Psoas muscle (tissue), 8 donors: ENCODE measurements at places on chromosomes 13 and 19. TPM values are rescaled to one million over a fixed set of nuclear protein-coding genes. Genes with fewer than 3 reads are reported as not detected.

DNA sequence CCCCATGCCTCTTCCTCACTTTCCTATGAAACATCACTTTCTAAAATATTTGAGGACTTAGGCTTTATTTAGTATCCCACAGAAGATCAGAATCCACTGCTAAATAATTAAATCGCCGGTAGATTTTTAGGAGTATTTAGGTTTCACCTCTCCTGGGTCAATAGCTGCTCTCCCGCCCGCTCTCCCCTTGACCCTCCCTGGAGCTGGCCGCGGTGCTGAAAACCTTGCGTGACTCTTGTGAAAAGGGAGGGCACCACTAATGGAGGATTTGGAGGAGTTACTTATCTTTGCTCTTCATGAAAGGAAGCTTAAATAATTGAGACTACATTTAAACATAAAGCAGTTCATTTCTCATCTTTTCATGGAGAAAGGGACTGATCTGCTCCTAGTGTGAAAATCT lies 14.1 kb downstream of the POU4F1 start:
- no peaks in the 10 kb centered on the region for H3K4me1 ChIP-seq
- H3K27ac ChIP-seq = no peak overlapping the region

GRCh38 chr13:67235265-67235664 lies 5.1 kb upstream of the PCDH9 start:
- no peak for DNase-seq
- no peaks in the 10 kb centered on the region for H3K27me3 ChIP-seq
- peaks cover 4% of the 10 kb centered on the region for H3K4me1 ChIP-seq
- no peaks in the 10 kb centered on the region for H3K36me3 ChIP-seq
- H3K4me3 ChIP-seq = peak overlapping the region; percentile 84

DNA sequence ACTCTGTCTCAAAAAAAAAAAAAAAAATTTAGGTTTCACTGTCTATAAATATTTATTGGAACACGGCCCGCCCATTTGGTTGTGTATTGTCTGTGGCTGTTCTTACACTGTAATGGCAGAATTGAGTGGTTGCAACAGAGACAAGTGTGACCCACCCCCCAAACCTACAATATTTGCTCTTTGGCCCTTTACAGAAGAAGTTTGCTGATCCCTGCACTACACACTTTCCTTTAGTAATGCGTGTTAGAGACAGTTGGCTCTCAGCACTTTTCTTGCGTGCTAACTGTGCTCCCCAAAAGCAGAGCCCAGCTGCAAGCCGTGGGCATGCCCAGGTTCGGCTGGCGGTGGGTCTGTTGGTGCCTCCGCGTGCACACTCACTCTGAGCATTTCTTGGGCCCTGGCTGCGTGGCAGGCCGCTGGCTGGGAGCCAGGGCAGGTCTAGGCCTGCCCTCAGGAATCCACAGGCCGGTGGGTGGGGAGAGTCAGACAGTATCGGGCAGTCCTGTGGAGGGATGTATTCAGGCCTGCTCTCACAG lies 72.6 kb downstream of the SIPA1L3 start:
- H3K4me3 ChIP-seq = no peak overlapping the region
- no peak overlapping the region for H3K27ac ChIP-seq
- peaks cover 16% of the 10 kb centered on the region for H3K4me1 ChIP-seq
- H3K36me3 ChIP-seq = no peaks in the 10 kb centered on the region
- H3K27me3 ChIP-seq = no peaks in the 10 kb centered on the region

DNA sequence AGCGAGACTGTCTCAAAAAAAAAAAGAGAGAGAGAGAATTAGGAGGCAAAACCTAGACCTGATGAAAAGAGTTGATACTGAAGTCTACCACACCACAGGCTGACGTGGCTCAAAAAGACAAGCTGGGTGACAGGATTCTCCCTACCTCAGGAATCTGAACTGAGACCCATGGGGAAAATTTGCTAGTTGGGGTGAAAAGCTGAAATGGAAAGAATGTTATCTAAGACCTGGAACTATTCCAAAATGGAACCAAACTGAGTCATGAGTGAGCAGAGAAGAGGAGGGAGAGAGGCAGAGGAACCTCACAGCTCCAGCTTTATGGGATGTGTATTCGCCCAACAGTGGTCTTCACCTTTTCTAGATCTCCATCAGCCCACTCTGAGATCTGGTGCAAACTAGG lies 11.7 kb downstream of the SMG9 start:
- no peaks in the 10 kb centered on the region for H3K4me1 ChIP-seq
- H3K27me3 ChIP-seq = no peaks in the 10 kb centered on the region
- no peak overlapping the region for H3K4me3 ChIP-seq
- H3K27ac ChIP-seq = no peak overlapping the region

DNA sequence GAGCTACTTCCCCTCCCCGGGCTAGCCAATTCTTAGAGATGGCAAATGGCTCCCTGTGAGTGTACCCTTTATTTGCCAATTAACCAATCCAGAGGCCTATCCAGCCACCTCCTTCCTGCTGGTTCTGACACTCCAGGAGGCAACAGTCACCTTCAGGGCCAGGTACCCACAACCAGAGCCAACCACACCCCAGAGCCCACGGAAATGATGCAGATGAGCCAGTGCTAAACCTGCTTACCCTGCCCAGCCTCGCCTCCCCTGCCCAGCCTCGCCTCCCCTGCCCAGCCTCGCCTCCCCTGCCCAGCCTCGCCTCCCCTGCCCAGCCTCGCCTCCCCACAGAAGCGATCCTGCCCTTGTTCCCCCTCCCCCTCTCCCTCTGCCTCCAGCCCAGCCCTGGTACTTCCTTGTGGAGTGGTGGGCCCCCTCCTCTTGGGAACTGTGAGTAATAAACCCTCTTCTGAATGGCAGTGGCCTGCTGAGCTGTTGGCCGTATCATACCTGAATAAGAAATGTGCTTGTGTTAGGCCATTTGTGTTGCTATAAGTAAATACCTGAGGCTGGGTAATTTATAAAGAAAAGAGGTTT lies 173.8 kb upstream of the RNF113B start:
- H3K4me1 ChIP-seq = no peaks in the 10 kb centered on the region
- H3K27me3 ChIP-seq = no peaks in the 10 kb centered on the region
- no peak overlapping the region for H3K4me3 ChIP-seq
- H3K27ac ChIP-seq = no peak overlapping the region
- no peaks in the 10 kb centered on the region for H3K36me3 ChIP-seq

DNA sequence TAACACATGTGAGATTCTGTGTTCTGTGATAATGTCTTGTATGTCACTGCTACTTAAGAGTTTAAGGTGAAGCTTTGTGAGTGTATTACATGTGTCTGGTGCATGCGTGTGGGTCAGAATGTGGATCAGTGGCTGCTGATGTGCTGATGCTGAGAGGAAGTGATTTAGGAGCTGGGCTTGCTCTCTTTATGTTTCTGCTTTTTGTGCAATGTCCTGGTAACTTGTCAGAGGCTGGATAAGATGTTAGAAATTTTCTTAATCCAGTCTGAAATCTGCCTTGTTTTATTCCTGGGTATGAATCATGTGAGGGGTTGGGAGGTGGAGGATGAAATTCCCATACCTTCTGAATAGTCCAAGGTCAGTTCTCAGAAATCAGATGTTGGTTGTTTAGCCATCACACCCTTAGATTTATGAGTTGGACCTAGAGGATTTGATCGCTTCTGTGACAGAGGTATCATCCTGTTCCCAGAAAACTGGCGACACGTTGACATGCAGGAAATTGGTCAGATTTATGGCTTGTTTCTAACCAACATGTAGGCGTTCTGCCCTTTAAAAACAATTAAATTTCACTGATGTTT lies 24.5 kb upstream of the CXCL17 start:
- no peaks in the 10 kb centered on the region for H3K4me1 ChIP-seq
- no peaks in the 10 kb centered on the region for H3K36me3 ChIP-seq
- no peak overlapping the region for H3K27ac ChIP-seq
- H3K27me3 ChIP-seq = no peaks in the 10 kb centered on the region
- DNase-seq = no peak

- peak; percentile 40 for DNase-seq
- H3K4me3 ChIP-seq = no peak overlapping the region
- no peak overlapping the region for H3K27ac ChIP-seq
- no peaks in the 10 kb centered on the region for H3K4me1 ChIP-seq
Measured at GRCh38 chr13:63693696-63694095, 2278.0 kb upstream of the PCDH20 start.

DNA sequence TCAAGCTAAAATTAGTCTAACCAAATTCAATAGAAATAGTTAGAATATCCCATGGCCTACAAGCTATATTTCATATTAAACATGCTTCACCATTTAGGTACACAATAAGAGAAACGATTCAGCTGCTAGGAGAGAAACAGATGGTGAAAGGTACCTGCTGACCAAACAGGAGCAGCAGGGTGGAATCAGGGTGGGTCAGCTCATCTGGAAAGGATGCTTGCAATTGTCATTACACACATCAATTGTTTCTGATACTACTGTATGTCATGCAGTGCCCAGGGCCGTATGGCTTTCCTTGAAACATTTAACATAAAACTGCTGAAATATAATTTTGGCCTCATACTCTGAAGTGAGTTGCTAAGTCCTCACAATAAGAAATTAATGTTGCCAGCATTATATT lies 776.0 kb downstream of the DACH1 start:
- no peaks in the 10 kb centered on the region for H3K4me1 ChIP-seq
- H3K27me3 ChIP-seq = no peaks in the 10 kb centered on the region
- H3K27ac ChIP-seq = no peak overlapping the region
- H3K4me3 ChIP-seq = no peak overlapping the region

Gene IGFL1
- total RNA-seq = not detected

Gene SYCN
- not detected for total RNA-seq

Gene KASH5
- not detected for total RNA-seq
